ENCODE measurements at places on chromosomes 1 and 21.

DNA sequence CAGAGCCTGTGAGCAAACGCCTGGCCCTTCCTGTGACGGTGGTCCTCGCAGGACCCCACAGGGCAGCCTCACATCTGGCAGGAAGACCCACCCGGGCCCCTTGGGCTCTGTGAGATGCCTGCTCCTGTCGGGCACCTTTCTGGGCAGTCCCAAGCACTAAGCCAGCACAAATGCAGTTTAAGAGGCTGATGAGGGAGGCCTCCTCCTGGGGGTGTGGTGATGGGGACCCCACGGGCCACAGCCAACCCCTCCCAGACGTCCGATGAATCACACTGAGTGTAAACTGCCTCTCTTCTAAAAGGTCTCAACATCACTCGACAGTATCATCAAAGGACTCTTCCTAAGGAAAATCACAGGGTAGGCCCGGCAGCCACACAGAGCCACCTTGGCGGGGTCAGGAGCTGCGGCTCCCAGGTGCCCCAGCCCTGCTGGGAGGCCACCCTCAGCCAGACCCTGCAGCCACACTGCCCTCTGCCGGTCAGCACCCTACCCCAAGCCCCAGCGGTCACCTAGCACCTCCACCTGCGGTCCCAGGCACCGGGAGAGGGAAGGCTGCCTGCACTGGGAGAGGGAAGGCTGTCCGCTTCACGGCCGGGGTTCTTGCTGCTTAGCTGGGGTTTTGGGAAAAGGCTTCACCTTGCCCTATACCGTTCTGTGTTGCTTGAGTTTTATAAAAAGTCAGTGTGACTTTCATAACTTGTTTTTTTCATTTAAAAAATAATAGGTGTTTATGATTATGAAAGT lies 3.9 kb upstream of the PRKCZ start:
- no peak overlapping the region for H3K27ac ChIP-seq
- peaks cover 14% of the 10 kb centered on the region for H3K4me1 ChIP-seq
- no peak overlapping the region for H3K4me3 ChIP-seq
- no peaks in the 10 kb centered on the region for H3K36me3 ChIP-seq
- H3K27me3 ChIP-seq: peaks cover 79% of the 10 kb centered on the region

GRCh38 chr21:45386728-45387371 lies 18.1 kb upstream of the COL18A1 start:
- no peak for DNase-seq
- H3K27me3 ChIP-seq: peaks cover 79% of the 10 kb centered on the region
- H3K27ac ChIP-seq: peak overlapping the region; percentile 62
- H3K36me3 ChIP-seq: no peaks in the 10 kb centered on the region
- H3K4me1 ChIP-seq: peaks cover 7% of the 10 kb centered on the region
- no peak overlapping the region for H3K4me3 ChIP-seq

DNA sequence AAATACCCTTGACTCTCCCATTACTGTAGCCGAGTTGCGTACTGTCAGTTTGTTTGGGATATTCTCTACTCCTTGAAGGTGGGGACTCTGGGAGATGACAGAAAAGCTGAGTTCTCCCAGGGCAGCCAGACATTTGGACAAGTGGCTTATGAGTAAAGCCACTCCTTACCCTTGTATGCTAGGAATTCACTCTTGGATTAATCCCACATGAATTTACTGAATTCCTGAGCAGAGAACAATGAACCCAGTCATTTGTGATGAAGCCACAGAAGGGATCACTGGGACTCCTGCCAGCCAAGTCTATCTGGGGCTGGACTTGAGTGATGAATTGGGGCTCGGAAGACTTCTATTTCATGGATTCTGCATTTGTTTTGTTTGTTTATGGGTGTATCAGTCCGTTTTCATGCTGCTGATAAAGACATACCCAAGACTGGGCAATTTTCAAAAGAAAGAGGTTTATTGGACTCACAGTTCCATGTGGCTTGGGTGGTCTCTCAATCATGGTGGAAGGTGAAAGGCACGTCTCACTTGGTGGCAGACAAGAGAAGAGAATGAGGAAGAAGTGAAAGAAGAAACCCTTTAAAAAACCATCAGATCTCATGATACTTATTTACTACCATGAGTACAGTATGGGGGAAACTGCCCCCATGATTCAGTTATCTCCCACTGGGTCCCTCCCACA lies 25.1 kb downstream of the C1orf116 start:
- H3K27ac ChIP-seq: peak overlapping the region; percentile 65
- no peak for DNase-seq
- peaks cover 7% of the 10 kb centered on the region for H3K4me1 ChIP-seq

- H3K27me3 ChIP-seq: no peaks in the 10 kb centered on the region
- H3K4me1 ChIP-seq: no peaks in the 10 kb centered on the region
- peaks cover 79% of the 10 kb centered on the region for H3K36me3 ChIP-seq
- DNase-seq: no peak
- H3K4me3 ChIP-seq: no peak overlapping the region
Measured at GRCh38 chr1:116066868-116067565, 44.2 kb upstream of the MAB21L3 start.

- no peak for DNase-seq
- no peaks in the 10 kb centered on the region for H3K36me3 ChIP-seq
Measured at GRCh38 chr21:26267389-26267788, 96.8 kb upstream of the APP start.

DNA sequence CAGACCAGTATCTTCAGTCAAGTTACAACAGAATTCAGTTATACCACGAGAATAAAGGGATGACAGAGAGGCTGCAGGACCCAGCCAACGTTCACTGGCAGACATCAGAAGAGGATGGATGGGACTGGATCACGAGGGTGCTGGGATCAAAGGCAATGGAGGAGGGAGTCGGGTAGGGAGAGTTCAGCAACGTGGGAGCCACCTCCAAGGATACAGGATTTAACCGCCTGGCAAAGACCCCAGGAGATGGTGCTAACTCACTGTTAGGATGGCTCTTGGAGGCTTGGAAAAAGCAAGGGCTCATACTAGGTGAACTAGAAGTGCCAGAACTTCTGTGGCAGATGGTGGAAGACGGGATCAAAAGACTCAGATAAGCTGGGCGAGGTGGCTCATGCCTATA lies 99.1 kb upstream of the DISP3 start:
- no peak overlapping the region for H3K27ac ChIP-seq
- no peaks in the 10 kb centered on the region for H3K36me3 ChIP-seq
- no peak for DNase-seq
- no peaks in the 10 kb centered on the region for H3K4me1 ChIP-seq

DNA sequence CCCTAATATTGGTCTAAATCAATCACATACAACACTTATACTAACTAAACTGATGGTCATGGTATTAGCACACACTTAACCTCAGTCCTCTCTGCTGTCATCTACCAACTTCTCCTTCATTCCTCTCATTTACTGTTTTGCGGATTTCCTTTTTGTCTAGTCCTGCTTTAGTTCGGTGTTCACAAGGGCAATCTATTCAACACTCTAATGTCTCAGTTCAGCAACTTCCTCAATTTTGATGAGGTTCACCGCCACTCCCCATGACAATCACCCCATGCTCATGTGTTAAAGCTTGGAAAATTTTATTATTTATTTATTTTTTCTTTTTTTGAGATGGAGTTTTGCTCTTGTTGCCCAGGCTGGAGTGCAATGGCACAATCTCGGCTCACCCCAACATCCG lies 301.1 kb downstream of the PTPRC start:
- no peak for DNase-seq
- no peak overlapping the region for H3K4me3 ChIP-seq
- no peaks in the 10 kb centered on the region for H3K27me3 ChIP-seq
- H3K4me1 ChIP-seq: no peaks in the 10 kb centered on the region
- H3K36me3 ChIP-seq: no peaks in the 10 kb centered on the region

- DNase-seq: no peak
- no peaks in the 10 kb centered on the region for H3K4me1 ChIP-seq
- H3K4me3 ChIP-seq: no peak overlapping the region
- no peak overlapping the region for H3K27ac ChIP-seq
Measured at GRCh38 chr1:100028765-100029164, 59.0 kb downstream of the SLC35A3 start.

DNA sequence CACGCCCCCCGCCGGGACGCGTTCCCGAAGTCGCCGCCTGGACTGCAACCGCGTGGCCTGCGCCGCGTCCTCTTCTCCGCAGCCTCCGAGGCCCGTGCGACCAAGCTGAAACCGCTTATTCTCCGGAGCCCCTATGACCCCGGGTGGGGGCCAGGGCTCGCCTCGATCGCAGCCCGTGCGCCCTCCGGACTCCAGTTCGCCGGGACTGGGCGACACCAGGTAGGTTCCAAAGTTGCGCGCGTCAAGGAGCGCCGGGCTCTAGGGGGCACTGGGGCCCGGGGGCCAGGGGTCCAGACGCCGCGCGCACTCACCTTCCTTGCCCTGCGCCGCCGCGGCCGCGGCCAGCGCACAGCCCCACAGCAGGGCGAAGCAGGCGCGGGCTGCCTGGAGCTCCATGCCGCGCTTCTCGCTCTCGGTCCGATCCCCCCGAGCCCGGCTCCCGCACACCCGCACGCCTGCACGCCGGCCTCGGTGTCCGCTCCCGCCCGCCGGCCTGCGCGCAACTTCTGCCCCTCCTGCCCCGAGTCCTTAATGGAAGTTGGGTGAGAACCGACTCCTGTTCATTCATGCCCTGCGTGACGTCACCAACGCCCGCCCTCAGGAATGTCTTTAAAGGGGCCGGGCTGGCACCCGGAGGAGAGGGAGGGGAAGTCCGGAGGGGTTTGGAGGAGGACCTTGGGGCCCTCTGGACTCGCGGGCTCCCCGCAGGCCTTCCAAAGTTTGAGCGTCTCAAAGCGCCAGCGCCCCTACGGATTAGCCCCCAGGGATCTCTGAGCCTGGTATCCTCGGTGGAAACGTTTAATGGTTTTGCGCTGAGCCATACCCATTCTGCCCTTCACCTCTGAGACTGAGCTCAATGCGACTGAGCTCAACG lies at the start of gene EPHA2:
EPHA2 (minus strand) TSS at position 533 of the 874 bp plus-strand sequence; CDS start at position 396, 137 bp downstream.
- H3K27ac ChIP-seq: peak within 1 kb of the TSS; percentile 97
- no peaks in the 10 kb centered on the region for H3K27me3 ChIP-seq
- peaks cover 92% of the 10 kb centered on the region for H3K4me1 ChIP-seq

DNA sequence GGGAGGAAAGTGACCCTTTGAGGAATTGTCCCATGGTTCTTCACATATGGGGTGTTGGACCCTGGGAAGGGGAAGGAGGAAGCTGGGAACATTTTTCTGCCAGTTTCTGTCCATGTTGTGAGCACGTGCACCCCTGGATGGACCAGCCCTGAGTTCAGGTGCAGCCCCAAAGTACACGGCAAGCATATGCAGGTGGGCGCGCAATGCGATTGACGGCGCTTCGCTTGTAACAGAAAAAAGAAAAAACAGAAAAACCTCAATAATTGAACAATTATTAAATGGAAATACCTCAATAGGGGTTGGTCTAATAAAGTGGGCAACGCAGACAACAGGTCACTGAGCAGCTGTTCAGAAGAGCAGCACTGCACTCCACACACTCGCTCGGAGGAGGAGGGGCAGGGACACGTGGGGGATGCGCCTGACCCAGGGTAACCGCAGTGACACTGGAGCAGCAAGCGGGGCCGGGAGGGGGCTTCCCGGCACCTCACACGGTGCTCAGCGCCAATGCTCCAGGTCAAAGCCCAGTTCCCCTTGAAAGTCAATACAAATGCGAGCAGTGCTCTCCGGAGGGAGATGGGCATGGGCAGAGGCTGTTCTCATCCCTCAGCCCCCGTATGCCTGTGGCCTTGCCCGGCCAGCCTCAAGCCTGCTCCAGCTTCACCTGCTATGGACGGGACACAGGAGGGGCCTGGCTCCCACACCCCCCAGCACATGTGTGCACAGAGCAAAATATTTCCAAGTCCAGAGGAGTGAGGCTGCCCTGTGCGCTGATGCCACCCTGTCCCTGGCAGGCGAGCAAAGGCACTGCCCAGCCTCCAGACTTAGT lies 6.6 kb upstream of the ACTRT2 start:
- no peak overlapping the region for H3K4me3 ChIP-seq
- H3K36me3 ChIP-seq: no peaks in the 10 kb centered on the region
- no peaks in the 10 kb centered on the region for H3K4me1 ChIP-seq

DNA sequence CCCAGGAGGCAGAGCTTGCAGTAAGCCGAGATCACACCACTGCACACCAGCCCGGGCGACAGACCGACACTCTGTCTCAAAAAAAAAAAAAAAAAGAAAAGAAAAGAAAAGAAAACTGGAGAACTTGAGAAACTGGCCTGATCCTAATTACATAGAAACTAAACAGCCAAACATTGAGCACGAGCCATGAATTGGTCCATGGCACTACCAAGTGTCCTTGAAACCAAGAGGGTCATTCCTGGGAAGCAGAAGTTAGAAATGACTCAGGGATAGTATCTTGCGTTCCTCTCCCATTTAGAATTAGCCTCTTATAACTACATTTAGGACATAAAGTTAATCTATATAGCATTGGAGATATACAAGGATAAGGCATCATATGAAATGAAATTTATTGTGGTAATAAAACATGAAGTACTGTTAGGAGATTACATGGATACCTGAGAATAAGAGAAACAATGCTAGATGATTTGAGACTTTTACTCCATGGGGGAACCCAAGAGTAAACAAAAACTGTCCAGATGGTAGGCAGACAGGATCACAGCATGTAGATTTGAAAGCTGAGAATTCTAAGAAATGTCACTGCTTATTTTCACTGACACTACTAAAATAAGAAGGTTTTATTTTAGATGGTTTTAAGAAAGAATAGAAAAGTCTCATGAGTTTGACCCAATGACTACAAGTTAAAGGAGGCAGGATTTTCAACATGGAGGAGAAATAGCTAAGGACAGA lies 39.5 kb upstream of the CPLANE2 start:
- DNase-seq: no peak
- no peak overlapping the region for H3K27ac ChIP-seq
- no peak overlapping the region for H3K4me3 ChIP-seq
- H3K27me3 ChIP-seq: no peaks in the 10 kb centered on the region
- no peaks in the 10 kb centered on the region for H3K36me3 ChIP-seq

GRCh38 chr1:112439592-112439991 lies 43.6 kb downstream of the CTTNBP2NL start:
- peak overlapping the region; percentile 59 for H3K27ac ChIP-seq
- DNase-seq: no peak
- H3K4me3 ChIP-seq: no peak overlapping the region

- DNase-seq: no peak
- H3K4me3 ChIP-seq: peak overlapping the region; percentile 76
- H3K4me1 ChIP-seq: peaks cover 6% of the 10 kb centered on the region
- H3K27me3 ChIP-seq: peaks cover 5% of the 10 kb centered on the region
Measured at GRCh38 chr1:13701271-13701640, 1.3 kb downstream of the PRDM2 start.

- no peaks in the 10 kb centered on the region for H3K36me3 ChIP-seq
- H3K27me3 ChIP-seq: no peaks in the 10 kb centered on the region
- no peak overlapping the region for H3K27ac ChIP-seq
- no peaks in the 10 kb centered on the region for H3K4me1 ChIP-seq
Measured at GRCh38 chr1:178165196-178165595, 71.3 kb downstream of the RASAL2 start.

GRCh38 chr1:59409549-59409948 lies 112.7 kb downstream of the FGGY start:
- H3K4me1 ChIP-seq: peaks cover 8% of the 10 kb centered on the region
- no peak overlapping the region for H3K4me3 ChIP-seq
- no peak overlapping the region for H3K27ac ChIP-seq

GRCh38 chr1:221743416-221744208 lies 1.7 kb upstream of the DUSP10 start:
- peak overlapping the region; percentile 96 for H3K27ac ChIP-seq
- no peaks in the 10 kb centered on the region for H3K27me3 ChIP-seq
- H3K36me3 ChIP-seq: no peaks in the 10 kb centered on the region

- no peak overlapping the region for H3K4me3 ChIP-seq
- peaks cover 60% of the 10 kb centered on the region for H3K36me3 ChIP-seq
- no peaks in the 10 kb centered on the region for H3K27me3 ChIP-seq
- H3K27ac ChIP-seq: no peak overlapping the region
- no peaks in the 10 kb centered on the region for H3K4me1 ChIP-seq
Measured at GRCh38 chr21:45207839-45208626, 79.7 kb downstream of the POFUT2 start.

Data from esophagus squamous epithelium (tissue), 5 donors.